ENCODE measurements at places on chromosomes 7 and 10. TPM values are rescaled to one million over a fixed set of nuclear protein-coding genes. Genes with fewer than 3 reads are reported as not detected.

HKDC1 gene
- 10.0 TPM for total RNA-seq

GPR26 gene
- total RNA-seq: not detected

DENND2A gene
- total RNA-seq: not detected

DNA sequence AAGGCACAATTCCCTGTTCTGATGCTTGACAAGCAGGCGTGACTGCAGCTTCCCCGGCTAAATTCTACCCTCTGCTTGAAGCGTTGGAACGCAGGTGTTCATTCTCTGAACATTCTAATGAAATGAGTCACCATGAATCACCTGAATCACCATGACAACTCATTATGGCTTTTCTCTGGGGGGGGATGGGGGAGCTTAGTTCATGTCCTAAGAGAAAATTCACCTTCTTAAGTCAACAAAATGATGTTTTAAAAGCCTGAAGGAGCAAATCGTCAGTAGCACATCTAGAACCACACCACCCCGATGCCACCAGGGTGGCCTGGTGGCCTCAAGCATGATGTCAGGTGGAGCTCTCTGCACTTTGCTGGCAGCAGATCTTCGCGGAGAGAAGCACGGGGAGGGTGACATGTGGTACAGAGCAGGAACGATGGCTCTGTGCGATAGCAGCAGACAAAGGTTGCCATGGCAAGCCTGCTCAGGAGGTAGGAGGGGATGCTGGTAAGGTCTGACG, 33.7 kb downstream of the DDC start:
- no peak overlapping the region for H3K4me3 ChIP-seq
- no peak for DNase-seq
- no peak overlapping the region for H3K27ac ChIP-seq
- peaks cover 8% of the 10 kb centered on the region for H3K27me3 ChIP-seq
- H3K4me1 ChIP-seq: peaks cover 12% of the 10 kb centered on the region

- no peak for DNase-seq
- H3K4me1 ChIP-seq: no peaks in the 10 kb centered on the region
- no peak overlapping the region for H3K4me3 ChIP-seq
- H3K27ac ChIP-seq: no peak overlapping the region
- no peaks in the 10 kb centered on the region for H3K36me3 ChIP-seq
- H3K27me3 ChIP-seq: no peaks in the 10 kb centered on the region
Measured at GRCh38 chr7:108071551-108071950, 58.6 kb downstream of the LAMB4 start.

DNA sequence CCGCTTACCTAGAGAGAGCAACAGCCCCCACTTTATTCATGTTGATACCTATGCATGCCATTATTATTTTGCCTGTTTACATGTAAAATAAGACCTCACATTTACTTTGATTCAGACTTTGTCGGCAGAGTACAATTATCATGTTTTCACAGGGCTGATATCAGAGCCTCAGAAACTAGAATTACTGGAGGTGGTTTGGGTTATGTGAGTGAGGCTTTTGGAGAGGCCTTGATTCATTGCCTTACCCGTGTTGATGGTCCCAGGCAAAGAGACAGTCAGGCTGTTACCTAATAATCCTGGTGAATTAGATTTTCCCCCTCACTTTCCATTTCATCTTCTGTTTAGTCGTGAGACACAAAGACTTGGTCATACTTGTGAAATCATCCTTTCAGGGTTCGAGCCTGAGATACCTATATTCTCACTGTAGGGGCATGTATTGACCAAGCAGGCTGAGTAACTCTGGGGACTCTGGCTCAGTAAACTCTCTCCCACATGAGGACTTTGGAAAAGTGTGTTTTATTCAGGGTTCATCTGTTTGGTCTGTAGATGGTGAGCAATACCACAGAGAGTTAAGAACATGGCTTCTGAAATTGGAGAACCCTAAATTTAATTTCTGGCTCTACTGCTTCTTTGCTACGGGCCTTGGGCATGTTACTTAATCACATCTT, 150.9 kb downstream of the CELF2 start:
- DNase-seq: no peak
- H3K4me3 ChIP-seq: no peak overlapping the region
- H3K27ac ChIP-seq: no peak overlapping the region
- peaks cover 23% of the 10 kb centered on the region for H3K4me1 ChIP-seq

GRCh38 chr10:46033602-46034011, 3.2 kb upstream of the NCOA4 start:
- H3K36me3 ChIP-seq: peaks cover 4% of the 10 kb centered on the region
- H3K4me3 ChIP-seq: no peak overlapping the region
- no peak for DNase-seq
- peaks cover 3% of the 10 kb centered on the region for H3K27me3 ChIP-seq

DNA sequence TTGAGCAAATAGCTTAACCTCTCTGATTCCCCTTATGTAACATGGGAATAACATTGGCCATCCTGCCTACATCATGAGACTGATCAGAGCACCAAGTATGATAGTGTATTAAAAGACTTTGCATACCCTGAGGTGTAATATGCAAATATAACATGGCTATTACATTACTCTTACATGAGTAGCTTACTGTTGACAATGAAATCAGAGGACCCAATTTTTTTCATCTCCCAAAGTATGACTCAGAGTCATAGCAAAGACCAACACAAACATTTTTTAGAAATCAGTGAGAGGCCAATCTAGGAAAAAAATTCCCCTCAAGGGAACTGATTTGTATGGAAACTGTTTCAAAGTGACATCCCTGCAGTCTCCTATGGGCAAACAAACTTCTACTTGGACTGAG, 47.0 kb upstream of the TMEM140 start:
- DNase-seq: no peak
- no peak overlapping the region for H3K4me3 ChIP-seq
- H3K27ac ChIP-seq: no peak overlapping the region
- no peaks in the 10 kb centered on the region for H3K36me3 ChIP-seq
- H3K27me3 ChIP-seq: no peaks in the 10 kb centered on the region
- no peaks in the 10 kb centered on the region for H3K4me1 ChIP-seq

Measured in activated CD4-positive, alpha-beta T cell treated with anti-CD3 and anti-CD28 coated beads, Interleukin-2, amount 10 ng/mL, durations not matched to agents 7 days and 5 days (primary cell).